ENCODE measurements at places on chromosomes 1 and 21.

DNA sequence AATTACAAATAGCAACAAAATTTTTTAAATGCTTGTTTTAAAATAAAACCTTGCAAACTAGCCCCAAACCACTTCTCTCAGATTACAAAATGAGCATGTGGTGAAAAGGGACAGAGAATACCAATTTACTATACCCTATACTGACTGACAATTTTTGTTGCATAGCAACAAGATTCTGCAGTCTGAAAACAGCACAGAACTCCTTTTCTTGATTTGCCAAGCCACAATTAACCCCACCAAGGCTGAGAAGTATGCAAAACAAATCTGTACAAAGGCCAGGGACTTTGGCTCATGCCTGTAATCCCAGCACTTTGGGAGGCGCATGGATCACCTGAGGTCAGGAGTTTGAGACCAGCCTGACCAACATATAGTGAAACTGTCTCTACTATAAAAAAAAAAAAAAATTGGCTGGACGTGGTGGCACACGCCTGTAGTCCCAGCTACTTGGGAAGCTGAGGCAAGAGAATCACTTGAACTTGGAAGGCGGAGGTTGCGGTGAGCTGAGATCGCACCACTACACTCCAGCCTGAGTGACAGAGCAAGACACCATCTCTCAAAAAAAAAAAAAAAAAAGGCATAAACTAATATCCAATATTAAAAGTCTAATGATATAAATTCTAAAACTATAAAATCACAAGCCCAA is 21.8 kb downstream of the ENAH start:
- DNase-seq, result no peak

- no peak for DNase-seq
Observed at GRCh38 chr1:1120096-1120495, 4.2 kb upstream of the C1orf159 start.

- no peak for DNase-seq
Observed at GRCh38 chr1:11187931-11188330, 1.2 kb upstream of the ANGPTL7 start.

DNA sequence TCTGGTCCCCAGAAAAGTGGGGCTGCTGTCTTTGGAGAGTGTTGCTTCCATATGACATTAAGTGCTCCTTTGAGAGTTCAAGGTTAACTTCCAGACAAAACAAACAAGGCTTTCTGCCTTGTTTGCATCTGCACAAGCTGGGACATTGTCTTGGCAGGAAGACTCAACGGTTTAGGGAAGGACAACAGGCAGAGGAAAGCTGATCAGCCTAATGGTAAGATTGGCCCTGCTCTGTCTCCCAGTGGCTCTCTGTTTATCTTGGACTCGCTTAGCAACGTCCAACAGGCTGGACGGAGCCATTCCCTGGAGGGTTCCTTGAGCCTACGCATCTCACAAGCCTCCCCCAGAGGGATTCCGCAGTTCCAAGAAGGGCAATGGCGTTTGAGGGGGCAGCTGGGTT is 62.2 kb upstream of the SLC44A3 start:
- DNase-seq, result no peak

DNA sequence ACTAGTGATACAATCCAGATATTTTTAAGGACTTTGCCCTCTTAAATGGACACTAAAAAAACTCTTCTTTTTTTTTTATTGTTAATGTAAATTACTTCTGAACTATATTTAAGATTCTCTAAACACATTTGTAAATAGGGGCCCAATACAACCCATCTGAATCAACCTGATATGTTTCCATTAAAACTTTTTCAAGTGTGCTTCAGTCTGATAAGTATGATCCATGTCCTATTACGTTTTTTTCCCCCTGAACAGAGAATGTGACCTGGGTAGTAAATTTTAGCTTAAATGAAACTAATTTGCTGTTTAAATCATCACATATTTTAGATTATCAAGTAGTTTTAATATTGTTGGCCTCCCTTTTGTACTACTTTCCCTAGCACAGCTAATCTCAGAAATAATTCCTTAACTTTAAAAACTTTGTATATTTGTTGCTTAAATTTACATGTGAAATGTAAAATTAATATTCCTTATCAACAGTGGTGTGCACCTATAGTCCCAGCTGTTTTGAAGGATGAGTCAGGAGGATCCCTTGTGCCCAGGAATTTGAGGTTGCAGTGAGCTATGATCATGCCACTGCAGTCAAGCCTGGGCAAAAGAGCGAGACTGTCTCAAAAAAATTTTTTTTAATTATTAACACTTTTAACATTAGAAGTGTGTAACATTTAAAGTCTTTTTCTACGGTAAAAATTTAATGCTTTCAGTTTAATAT is 3.0 kb upstream of the PKN2 start:
- DNase-seq, result no peak

All from right lobe of liver (tissue), 6 donors.